Kidney (tissue), 22 donors: ENCODE measurements at places on chromosomes 2 and 18. TPM values are rescaled to one million over a fixed set of nuclear protein-coding genes. Genes with fewer than 3 reads are reported as not detected.

GRCh38 chr2:25252291-25253152, 84.1 kb upstream of the POMC start:
- H3K4me1 ChIP-seq, result peaks cover 11% of the 10 kb centered on the region
- peaks cover 9% of the 10 kb centered on the region for H3K36me3 ChIP-seq
- H3K27ac ChIP-seq, result no peak overlapping the region
- H3K27me3 ChIP-seq, result no peaks in the 10 kb centered on the region
- DNase-seq, result peak; percentile 96
- peak overlapping the region; percentile 41 for H3K4me3 ChIP-seq

DNA sequence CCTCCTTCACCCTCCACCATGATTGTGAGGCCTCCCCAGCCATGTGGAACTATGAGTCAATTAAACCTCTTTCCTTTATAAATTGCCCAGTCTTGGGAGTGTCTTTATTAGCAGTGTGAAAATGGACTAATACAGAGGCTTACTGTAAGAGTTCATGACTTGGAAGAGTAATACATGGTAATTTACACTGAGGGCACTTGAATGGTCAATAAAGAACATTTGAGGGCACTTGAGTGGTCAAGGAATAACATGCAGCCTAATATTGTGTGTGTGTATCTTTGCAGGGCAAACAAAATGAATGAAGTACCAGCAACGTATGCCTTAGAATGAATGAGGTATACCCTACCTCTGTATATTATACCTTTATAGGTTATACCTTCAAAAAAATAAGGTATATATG, 190.4 kb upstream of the SOX11 start:
- H3K4me3 ChIP-seq, result no peak overlapping the region
- H3K36me3 ChIP-seq, result no peaks in the 10 kb centered on the region
- no peaks in the 10 kb centered on the region for H3K27me3 ChIP-seq
- DNase-seq, result no peak
- no peaks in the 10 kb centered on the region for H3K4me1 ChIP-seq
- no peak overlapping the region for H3K27ac ChIP-seq

DNA sequence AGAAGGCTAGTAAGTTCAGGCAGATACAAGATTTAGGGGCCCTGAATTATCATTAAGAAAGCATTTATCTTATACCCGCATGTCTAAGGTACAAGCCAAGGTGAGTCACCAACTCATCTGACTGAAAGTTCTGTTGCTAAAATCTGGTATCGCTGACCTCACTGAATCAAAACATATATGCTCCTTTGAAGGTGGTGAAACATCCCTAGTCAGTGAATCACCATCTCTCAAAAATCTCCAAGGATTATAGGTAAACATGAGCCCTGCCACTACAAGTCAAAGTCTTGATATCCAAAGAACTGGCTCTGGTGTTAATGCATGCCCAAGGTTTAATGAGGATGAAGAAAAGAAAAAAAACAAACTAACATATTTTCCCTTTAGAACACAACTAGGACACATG, 43.5 kb downstream of the IRS1 start:
- no peaks in the 10 kb centered on the region for H3K27me3 ChIP-seq
- no peak for DNase-seq
- peaks cover 7% of the 10 kb centered on the region for H3K4me1 ChIP-seq
- no peak overlapping the region for H3K27ac ChIP-seq
- H3K4me3 ChIP-seq, result no peak overlapping the region
- H3K36me3 ChIP-seq, result no peaks in the 10 kb centered on the region

DNA sequence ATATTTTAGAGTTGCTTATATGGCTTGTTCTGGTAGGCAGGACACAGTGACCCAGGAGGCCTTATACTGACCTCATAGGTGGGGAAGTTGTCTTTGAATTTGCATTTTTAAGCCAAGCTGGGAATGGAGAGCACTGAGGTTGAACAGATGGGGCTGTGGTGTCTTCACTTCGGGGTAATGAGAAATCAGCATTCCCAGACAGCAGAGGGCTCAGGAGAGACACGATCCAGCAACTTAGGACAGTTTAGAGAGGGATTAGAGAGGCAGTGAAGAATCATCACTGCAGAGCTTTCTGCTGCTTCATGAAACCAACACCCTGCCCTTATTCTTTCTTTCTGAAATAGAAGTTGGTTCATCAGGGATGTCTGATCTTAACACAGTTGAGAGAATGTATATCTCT, 202.4 kb downstream of the TDRD15 start:
- H3K36me3 ChIP-seq, result no peaks in the 10 kb centered on the region
- no peak overlapping the region for H3K27ac ChIP-seq
- DNase-seq, result peak; percentile 25
- H3K4me3 ChIP-seq, result no peak overlapping the region

DNA sequence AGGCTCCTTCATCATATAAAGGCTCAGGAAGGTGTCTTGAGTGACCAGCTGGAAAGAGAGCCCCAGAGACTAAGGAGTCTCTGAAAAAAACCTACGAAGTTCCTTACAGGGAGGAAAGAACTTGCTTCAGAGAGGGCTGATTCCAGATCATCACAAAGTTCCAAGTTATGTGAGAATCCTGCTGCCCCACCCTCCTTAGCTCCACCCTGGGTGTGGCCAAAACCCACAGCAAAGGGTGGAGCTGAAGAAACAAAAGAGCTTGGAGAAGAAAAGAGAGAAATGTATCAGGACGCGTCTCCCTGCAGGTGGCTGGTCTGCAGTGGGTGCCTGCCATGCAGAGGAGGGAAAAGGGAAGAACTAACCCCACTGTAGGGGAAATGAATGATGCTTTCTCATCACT, 32.8 kb upstream of the ZNF396 start:
- H3K4me1 ChIP-seq, result no peaks in the 10 kb centered on the region
- no peak for DNase-seq
- H3K36me3 ChIP-seq, result no peaks in the 10 kb centered on the region
- H3K27ac ChIP-seq, result no peak overlapping the region

DNA sequence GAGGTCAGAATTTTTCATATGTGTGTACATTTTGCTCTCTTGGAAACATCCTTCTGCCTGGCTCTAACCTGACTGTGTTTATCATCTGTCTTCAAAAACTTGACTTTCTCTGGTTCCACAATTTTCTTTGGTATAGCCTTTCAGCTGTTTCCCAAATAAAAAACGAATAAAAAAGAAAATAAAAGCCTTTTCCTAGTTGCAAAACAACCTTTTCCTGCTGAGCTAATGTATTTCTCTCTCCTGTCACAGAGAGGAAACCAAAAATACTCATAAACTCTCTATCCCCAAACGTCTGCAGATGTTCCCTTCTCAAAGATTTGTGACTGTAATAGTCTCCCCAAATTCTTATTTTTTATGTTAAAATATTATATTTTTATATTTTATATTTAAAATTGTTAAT, 505.3 kb upstream of the SLC39A10 start:
- no peaks in the 10 kb centered on the region for H3K4me1 ChIP-seq
- no peak for DNase-seq
- H3K27me3 ChIP-seq, result no peaks in the 10 kb centered on the region
- H3K27ac ChIP-seq, result no peak overlapping the region
- H3K4me3 ChIP-seq, result no peak overlapping the region

GRCh38 chr2:6704077-6704476, 161.6 kb downstream of the CMPK2 start:
- H3K27me3 ChIP-seq, result no peaks in the 10 kb centered on the region
- no peaks in the 10 kb centered on the region for H3K36me3 ChIP-seq
- no peak overlapping the region for H3K4me3 ChIP-seq
- no peak overlapping the region for H3K27ac ChIP-seq
- DNase-seq, result no peak

- no peak for DNase-seq
- H3K27ac ChIP-seq, result no peak overlapping the region
- no peak overlapping the region for H3K4me3 ChIP-seq
- H3K27me3 ChIP-seq, result no peaks in the 10 kb centered on the region
- no peaks in the 10 kb centered on the region for H3K4me1 ChIP-seq
Observed at GRCh38 chr2:28674062-28674712, 77.4 kb upstream of the PPP1CB start.

DNA sequence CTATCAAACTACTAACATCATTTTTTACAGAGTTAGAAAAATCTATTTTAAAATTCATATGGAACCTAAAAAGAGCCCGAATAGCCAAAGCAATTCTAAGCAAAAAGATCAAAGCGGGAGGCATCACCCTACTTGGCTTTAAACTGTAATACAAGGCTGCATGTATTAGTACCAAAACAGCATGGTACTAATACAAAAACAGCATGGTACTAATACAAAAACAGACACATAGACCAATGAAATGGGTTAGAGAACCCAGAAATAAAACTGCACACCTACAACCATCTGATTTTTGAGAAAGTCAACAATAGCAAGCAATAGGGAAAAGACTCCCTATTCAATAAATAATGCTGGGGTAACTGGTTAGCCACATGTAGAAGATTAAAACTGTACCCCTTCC, 640.7 kb downstream of the IRS1 start:
- H3K4me3 ChIP-seq, result no peak overlapping the region
- no peaks in the 10 kb centered on the region for H3K27me3 ChIP-seq
- H3K4me1 ChIP-seq, result no peaks in the 10 kb centered on the region
- H3K36me3 ChIP-seq, result no peaks in the 10 kb centered on the region
- H3K27ac ChIP-seq, result no peak overlapping the region
- DNase-seq, result no peak

GRCh38 chr2:111113838-111114237, 6.9 kb upstream of the BCL2L11 start:
- peaks cover 9% of the 10 kb centered on the region for H3K4me1 ChIP-seq

DNA sequence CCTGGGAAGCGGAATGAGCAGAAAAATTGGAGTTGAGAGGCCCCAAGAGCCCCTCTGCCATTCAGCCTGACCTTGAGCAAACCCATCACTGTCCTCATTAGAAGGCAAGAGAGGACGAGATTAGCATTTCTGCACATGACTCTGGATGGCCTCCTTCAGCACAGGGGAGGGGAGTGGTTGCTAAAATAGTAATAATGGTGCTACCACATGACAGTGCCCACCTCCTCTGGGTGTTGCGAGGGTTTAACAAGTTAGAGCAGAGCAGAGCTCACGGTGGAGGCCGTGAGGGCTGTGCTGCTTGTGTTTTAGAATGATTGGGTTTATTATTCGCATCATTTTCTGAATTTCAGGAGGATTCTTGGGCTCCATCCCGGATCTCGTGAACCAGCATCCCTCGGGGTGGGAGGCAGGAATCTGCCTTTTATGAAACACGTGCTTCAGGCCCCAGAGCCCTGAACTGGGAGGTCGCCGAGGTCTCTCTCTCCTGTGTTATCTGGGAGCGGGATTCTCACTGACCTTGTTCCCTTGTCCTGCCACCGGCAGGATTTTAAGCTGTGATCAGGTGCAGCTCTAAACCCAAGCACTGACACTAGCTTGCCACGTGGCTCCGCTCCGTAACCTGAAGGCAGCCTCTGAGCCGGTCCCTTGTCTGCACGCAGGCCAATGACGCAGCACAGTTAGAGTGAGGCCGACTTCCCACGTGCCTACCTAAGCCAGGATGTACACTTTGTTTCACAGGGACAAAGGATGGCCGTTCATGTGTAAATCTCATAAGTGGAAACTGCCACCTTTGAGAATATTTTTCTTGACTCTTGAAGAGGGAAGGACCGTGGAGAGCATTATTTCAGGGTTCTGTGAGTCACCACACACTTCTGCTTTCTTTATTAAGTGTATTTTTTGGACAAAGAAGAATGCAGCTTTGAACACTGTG, 142.3 kb downstream of the ACOXL start:
- H3K36me3 ChIP-seq, result no peaks in the 10 kb centered on the region
- no peak overlapping the region for H3K4me3 ChIP-seq
- no peaks in the 10 kb centered on the region for H3K4me1 ChIP-seq
- H3K27ac ChIP-seq, result no peak overlapping the region

- H3K27ac ChIP-seq, result no peak overlapping the region
- no peak for DNase-seq
- no peaks in the 10 kb centered on the region for H3K36me3 ChIP-seq
- no peak overlapping the region for H3K4me3 ChIP-seq
Observed at GRCh38 chr18:23283916-23284430, 148.7 kb downstream of the CABLES1 start.

DNA sequence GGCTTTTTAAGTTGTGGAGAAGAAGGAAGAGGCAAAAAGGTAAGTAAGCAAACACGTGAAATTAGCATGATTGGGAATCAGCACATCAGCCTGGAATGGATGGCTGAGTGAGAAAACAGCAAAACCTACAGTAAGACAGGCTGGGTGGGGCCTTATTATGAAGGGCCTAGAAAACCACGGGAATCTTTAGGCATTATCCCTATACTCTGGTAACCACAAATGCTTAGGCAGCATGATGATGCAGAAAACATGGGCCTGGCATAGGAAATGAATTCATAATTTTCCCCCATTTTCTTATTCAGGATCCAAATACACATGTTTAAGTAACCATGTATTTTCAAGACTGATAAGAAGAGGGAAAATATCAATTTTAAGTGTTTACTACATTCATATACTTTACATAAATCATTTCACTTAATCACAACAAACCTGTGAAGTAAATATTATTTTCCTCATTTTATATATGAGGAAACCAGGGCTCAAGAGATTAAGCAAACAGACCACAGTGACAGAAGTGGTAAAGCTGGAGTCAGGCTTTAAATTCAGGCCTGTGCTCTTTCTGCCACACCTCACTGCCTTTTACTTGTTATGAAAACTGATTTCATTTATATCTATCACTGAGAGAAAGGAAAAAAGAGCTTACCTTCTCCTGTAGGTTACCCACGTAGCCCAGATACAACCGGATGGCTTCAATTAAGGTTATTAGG, 4.0 kb downstream of the TMEM17 start:
- no peak overlapping the region for H3K4me3 ChIP-seq
- no peak for DNase-seq
- H3K27me3 ChIP-seq, result no peaks in the 10 kb centered on the region

COLEC11 gene
- 34.6 TPM for polyA plus RNA-seq

NDUFS1 gene
- polyA plus RNA-seq, result 67.6 TPM

TLX2 gene
- polyA plus RNA-seq, result not detected

SLC16A14 gene
- polyA plus RNA-seq, result 1.5 TPM

NEU2 gene
- polyA plus RNA-seq, result not detected

LYPD6 gene
- 2.2 TPM for polyA plus RNA-seq

DUSP19 gene
- 1.8 TPM for polyA plus RNA-seq

RGPD3 gene
- 0.41 TPM for polyA plus RNA-seq

HOXD12 gene
- not detected for polyA plus RNA-seq

GKN1 gene
- polyA plus RNA-seq, result not detected

C2orf15 gene
- polyA plus RNA-seq, result 6.6 TPM

KCNJ3 gene
- polyA plus RNA-seq, result 9.9 TPM
